ENCODE measurements at places on chromosomes 12 and 14.

GRCh38 chr12:115756271-115756670 lies 521.2 kb downstream of the MED13L start:
- DNase-seq, result peak; percentile 73

DNA sequence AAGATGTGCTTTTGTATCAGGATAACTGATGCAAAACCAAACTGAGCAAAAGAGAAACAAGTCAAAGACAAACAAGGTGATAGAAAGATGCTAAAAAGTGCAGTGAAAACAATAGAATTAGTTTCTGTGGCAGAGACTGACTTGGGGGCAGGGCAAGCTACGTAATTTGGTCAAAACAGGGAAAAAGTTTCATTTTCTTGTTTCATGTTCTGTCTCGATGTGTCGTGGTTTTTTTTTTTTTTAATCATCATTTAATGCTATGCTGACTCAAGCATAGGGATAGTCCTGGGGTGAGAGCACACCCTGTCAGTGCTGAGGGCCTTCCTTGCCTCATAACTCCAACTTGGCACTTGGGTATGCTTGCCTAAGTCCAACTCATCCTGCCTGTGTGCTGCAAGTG lies 144.1 kb upstream of the PTPRQ start:
- DNase-seq, result peak; percentile 4

- no peak for DNase-seq
Measured at GRCh38 chr12:8482571-8483061, 26.9 kb downstream of the CLEC6A start.

DNA sequence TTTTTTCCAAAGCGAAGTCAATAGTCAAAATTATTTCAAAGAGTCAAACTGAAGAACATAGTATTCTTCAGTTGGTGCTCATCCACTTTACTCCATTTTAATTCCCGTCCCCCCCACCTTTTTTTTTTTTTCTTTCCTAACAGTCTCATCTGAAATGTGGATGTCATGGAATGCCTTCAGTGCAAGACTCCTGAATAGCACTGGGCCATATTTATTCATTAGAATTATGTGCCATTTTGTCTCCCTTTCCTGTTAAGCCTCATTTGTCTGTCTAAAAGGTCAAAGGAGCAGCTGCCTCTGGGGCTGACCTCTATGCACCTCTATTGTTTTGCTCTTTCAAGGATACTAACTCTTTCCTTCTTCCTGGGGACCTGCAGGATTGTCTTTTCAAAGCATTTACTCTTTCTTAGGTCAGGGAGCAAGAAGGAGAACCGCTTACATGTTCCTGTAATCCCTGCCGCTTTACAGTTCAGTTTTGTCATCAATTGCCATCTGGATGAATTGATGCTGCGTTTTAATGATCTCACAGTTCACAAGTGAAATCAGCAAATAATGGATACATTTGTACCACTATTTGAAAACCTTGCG lies 310.6 kb downstream of the NPAS3 start:
- DNase-seq, result no peak
